ENCODE measurements at places on chromosomes 1 and 21. TPM values are rescaled to one million over a fixed set of nuclear protein-coding genes. Genes with fewer than 3 reads are reported as not detected.

- peak; percentile 65 for DNase-seq
Measured at GRCh38 chr1:193674292-193674944, 488.0 kb upstream of the B3GALT2 start.

DNA sequence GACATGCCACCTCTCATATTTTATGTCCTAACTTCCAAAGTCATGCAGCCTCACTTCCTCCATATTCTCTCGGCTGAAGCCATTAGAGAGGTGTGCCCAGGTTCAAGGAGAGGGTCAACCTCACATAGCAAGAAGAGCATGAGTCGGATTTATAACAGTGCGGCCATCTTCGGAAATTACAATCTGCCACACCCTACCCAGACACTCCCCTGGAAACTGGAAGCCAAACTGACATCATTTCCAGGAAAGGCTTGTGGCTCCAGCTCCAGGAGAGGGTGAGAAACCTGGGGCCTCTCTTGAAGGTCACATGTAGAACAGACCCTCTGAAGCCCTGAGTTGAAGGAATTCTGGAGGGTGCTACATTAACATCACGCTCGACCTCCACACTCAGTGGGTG is 73.5 kb downstream of the RRAGC start:
- no peak for DNase-seq

DNA sequence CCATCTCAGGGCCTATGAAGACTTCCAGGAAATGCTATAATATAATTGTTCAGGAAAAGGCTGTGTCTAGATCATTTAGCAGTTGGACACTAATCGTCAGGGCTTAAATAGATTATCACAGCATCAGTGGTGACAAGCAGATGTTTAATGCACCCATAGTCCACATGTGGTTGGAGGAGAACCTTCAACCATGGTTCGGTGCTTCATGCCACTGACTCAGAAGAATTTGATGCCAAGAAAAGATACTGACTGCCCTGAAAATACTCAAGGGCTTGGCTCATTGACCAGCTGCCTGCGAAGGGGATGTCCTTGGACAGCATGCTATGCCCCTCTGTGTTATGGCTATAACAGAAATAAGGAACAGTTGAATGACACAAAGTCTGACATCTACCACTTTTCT is 175.7 kb downstream of the HHIPL2 start:
- peak; percentile 46 for DNase-seq

SPATC1L gene
- total RNA-seq = 3.8 TPM

NBPF6 gene
- total RNA-seq = not detected

S100A3 gene
- total RNA-seq = 2.9 TPM

Data from IMR-90 (cell line).